ENCODE measurements at places on chromosomes 16 and 17.

GRCh38 chr17:11996722-11997146, 541 bp downstream of the ZNF18 start:
- no peak for DNase-seq

DNA sequence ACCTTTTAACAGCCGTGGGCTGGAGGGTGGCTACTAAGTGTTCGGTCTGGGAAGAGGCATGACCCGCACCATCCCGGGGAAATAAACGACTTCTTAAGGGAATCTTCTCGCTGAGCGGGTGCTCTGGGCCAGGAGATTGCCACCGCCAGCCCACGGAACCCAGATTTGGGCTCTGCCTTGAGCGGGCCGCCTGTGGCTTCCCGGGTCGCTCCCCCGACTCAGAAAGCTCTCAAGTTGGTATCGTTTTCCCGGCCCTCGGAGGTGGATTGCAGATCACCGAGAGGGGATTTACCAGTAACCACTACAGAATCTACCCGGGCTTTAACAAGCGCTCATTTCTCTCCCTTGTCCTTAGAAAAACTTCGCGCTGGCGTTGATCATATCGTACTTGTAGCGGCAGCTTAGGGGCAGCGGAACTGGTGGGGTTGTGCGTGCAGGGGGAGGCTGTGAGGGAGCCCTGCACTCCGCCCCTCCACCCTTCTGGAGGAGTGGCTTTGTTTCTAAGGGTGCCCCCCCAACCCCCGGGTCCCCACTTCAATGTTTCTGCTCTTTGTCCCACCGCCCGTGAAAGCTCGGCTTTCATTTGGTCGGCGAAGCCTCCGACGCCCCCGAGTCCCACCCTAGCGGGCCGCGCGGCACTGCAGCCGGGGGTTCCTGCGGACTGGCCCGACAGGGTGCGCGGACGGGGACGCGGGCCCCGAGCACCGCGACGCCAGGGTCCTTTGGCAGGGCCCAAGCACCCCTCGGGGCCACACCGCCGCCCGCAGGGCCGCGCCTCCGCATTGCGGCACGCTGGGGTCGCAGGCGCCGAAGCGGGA, 3.6 kb upstream of the CBX4 start:
- DNase-seq: no peak

- DNase-seq: no peak
These were observed 2.1 kb downstream of the TRAF7 start for GRCh38 chr16:2157480-2158261.

DNA sequence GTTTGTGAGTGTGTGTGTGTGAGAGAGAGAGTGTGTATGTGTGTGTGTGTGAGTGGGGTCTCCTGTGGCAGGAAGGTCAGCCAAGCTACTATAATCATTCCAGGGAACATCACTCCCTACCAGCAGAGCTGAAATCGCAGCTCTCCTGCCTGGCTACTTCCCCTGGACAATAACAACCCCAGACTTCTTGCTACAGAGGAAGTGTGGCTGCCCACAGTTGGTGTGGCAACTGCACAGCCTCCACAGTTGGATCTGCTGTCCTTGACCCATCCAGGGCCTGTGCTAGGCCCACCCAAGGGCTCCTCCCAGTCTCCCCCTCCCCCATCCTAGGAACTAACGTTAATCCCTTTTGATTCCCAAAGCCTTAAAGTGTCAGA, 1.5 kb downstream of the SLC13A5 start:
- DNase-seq: no peak

DNA sequence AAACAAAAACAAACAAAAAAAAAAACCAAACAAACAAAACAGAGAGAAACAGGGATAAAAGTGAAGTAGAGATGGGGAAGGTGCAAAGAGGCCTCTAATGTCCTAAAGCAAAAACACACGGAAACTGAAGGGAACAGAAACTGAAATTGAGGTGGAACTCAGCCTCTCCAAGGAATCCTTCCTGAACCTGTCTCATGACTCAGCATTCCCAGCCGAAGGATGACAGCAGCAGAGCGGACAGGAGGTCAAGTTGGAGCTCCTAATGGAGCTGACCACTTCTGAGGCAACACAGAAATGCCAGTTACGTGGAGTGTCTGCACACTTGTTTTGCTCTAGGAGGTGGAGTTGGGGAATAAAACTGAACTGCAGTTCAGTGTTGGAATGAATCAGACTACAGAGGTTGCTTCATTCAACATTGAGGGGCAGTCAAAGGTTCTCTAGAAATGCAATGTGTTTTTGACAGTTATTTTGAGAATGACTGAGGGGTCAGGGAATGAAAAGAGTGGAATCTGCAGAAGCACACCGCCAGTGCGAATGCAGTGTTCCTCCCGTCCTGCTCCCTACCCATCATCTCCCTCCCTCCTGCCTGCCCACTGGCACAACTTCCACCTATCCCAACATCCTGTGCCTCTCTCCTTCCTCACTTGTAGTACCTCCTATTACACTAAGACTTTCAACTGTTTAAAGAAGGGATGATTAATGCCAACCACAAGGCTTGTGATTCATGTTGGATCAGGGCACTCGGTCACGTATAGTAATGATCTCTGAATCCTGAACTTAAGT, 6.3 kb downstream of the UBE2O start:
- DNase-seq: peak; percentile 88

- no peak for DNase-seq
These were observed 114.2 kb downstream of the DNAH9 start for GRCh38 chr17:11712456-11712855.

DNA sequence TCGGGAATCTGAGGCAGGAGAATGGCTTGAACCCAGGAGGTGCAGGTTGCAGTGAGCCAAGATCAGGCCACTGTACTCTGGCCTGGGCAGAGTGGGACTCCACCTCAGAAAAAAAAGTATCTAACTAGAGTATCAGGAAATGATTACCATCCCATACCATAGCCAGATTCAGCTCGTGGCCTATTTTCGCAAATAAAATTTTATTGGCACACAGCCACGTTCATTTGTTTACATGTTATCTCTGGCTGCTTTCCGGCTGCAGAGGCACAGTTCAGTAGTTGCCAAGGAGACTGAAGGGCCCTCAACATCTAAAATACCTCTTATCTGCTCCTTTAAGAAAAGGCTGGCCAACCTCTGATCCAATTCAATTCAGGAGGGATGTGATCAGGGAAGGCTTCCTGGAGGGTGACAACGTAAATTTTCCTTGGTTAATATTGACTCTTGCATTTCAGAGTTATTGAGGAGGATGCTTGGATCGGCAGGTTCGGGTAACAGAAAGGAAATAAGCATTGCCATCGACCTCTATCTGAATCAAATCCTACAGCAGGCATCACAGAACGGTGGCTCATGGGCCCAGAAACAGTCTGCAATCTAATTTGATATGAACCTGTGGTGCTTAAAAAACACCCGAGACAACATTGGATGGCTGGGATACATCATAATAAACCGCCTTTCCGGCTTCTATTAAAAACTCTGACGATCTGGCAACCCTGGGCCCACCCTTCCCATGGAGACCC, 73.8 kb downstream of the XYLT1 start:
- DNase-seq: peak; percentile 64

DNA sequence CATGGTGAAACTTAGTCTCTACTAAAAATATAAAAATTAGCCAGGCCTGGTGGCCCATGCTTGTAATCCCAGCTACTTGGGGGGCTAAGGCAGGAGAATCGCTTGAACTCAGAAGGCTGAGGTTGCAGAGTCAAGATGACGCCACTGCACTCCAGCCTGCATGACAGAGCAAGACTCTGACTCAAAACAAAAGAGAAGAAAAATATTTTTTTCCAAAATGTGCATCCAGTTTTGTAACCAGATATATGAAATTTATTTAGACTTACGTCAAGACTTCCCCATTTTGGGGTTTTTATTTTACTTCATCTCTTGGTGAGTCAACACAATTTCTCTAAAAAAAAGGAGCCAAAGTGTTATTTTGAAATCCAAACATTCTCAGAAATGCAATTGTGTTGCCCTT, 5.5 kb upstream of the TM4SF5 start:
- no peak for DNase-seq

GRCh38 chr16:66427036-66427860, at the start of gene BEAN1:
Gene BEAN1 (plus strand): TSS chr16:66427295. CDS start chr16:66437677, 10,382 bp downstream.
- peak; percentile 37 for DNase-seq

DNA sequence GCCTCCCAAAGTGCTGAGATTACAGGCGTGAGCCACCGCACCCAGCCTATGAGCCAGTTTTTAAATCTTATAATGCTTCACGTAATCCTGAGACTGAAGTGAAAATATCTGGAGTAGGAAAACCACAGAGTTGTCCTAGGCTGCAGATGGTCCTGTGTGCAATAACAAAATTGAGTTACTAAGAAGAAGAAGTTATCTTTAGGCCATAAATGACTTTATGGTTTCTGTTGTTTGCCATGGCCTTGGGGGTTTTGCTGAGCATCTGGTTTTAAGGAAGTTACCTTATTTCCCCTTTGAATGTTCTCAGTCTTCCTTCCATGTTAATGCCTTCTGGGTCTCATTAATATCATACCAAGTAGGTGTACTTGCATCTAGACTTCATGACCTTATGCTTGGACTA, 16.5 kb downstream of the NMT1 start:
- DNase-seq: no peak

DNA sequence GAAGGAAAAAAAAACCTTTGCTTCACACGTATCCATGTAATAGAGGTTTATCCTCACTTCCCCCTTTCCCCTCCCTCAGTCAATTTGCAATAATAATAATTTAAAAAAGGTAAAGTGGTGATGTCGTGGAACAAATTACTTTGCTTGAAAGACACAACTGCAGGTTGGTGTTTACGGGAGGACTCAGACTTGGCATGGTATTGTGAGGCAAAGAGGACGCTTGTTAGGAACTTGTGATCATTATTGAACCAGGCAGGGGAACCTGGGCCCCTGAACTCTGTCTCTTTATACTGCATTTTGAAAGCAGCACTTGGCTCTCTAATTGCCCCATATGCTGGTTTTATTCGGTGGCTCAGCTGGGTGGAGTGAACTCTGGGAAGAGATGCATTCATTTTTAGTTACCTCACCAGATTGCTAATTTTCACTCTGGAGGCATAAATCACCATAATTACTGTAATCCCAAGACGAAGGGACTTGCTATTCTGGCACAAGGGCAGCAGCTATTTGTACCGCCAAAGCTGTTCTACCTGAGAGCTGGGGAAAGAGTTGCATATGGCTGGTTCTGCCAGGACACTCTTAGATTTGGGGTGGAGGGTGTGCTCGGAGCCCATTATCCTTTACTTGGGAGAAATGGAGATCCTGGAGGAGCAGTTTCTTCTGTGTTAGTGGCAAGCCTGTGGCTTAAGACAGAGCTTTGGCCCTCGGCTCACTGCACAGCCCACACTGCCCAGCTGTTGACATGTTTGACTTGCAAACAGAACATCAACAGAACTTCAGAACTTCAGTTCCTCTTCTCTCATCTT, 5.7 kb upstream of the DHX8 start:
- peak; percentile 24 for DNase-seq

DNA sequence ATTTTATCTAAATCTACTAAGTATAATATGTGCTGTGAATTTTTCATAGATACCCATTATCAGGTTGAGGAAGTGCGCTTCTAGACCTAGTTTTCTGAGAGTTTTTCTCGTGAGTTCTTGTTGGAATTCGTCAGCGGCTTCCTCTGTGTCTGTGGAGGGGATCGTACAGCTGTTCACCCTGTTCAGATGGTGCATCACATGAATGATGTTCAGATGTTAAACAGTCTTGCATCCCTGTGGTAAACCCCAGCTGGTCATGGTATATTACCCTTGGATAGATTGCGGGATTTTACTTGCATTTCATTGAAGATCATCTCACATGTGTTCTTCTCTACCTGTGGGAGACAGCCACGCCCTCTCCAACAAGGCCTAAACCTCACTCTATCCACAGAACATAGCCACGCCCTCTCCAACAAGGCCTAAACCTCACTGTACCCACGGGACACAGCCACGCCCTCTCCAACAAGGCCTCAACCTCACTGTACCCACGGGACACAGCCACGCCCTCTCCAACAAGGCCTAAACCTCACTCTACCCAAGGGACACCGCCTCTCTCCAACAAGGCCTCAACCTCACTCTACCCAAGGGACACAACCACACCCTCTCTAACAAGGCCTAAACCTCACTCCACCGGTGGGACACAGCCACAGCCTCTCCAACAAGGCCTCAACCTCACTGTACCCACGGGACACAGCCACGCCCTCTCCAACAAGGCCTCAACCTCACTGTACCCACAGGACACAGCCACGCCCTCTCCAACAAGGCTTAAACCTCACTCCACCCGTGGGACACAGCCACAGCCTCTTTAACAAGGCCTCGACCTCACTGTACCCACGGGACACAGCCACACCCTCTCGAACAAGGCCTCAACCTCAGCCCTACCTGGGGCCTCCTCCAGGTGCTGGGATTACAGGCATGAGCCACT, 180.2 kb upstream of the CHMP6 start:
- DNase-seq: no peak

DNA sequence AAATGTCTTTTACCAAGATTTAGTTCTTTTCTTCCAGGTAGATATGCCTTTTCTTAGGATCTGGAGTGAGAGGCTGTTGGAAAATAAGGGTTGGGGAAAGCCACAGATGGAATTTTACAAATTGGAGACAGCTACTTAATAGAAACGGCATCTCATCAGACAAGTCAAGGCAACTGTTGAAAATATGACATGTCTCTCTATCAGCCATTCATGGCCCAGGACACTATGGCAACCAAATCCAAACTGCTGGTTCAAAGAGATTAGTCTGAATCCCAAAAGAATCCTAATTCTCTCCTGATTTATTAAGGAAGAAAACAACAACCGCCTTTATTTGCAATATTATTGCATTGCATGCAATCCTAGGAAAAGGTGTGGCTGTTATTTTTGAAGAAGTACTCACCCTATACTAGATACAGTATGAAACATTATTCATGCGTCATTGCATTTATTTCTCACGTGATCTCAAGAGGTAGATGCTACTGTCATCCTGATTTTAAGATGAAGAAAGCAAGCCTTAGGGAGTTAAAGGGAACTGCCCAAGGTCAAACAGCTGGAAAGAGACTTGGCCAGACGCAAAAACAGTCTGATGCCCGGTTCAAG, 12.6 kb upstream of the CEP20 start:
- no peak for DNase-seq

DNA sequence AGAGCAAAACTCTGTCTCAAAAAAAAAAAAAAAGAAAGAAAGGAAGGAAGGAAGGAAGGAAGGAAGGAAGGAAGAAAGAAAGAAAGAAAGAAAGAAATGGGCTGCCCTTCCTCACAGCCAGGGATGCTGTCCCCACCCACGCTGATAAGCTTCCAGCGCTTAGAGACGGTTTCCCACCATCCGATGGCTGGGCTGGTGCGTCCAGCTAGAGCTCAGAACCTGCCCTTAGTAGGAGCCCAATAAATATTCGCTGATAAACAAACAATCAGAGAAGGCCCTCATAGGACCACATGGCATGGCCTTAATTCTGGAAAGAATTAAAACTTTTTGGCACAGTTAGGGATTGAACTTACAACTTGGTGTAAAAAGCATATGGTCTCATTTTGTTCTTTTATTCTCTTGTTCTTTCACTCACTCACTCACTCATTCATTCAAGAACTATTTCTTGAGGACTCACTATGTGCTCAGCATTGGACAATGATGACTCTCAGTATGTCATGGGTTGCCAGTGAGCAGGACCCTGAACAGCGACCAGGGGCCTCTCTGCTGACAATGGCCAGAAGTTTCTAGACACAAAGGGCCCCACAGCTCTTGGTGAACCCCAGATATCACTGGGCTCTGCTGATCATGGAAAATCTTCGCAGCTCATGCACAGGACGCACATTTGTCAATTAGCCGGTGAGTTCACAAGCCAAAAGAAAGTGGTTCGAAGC, 32.5 kb upstream of the TNRC6C start:
- DNase-seq: no peak
